ENCODE measurements at places on chromosomes 16 and 17.

GRCh38 chr17:13740686-13741085, 139.0 kb upstream of the HS3ST3A1 start:
- DNase-seq: no peak

- no peak for DNase-seq
These were observed 16.9 kb downstream of the GRIN2C start for GRCh38 chr17:74842599-74843351.

DNA sequence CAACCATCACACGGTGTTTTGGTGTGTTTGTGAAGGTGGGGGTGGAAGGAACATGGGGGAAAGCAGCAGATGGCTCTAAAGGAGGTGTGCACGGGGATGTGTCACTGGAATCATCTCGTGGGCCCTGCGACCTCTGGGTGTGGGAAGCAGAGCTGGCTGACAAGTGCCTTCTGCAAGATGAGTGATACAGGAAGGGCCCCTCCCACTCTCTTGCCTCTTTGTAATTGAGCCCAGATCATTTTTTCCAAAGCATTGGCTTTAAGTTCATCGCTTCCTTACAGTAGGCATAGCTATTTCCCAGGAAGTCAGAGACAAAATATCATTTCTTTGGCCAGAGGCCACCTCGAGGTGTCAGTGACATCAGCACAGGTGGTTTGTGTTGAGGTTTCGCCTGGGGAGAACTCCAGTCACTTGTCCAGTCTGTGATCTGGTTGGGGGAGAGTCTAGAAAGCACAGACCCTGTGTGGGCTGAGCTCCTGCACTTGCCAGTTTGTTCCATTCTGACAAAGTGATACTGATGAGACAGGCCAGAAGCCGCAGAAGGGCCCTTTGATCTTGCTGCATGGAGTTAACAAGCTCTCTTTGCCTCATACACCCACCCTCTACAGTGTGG, 20.6 kb upstream of the SNTB2 start:
- DNase-seq: peak; percentile 62

DNA sequence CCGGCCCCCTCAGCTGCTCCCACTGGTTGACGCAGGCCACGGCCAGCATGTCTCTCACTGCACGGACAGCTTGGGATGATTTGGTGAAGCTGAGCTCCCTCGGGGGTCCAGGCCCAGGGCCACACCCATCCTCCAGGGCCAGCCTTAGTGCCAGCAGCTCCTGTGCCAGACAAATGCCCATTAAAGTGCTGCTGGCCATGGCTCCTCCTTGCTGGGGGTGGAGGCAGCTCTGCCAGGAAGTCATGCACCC, 2.5 kb downstream of the TRIM47 start:
- no peak for DNase-seq

DNA sequence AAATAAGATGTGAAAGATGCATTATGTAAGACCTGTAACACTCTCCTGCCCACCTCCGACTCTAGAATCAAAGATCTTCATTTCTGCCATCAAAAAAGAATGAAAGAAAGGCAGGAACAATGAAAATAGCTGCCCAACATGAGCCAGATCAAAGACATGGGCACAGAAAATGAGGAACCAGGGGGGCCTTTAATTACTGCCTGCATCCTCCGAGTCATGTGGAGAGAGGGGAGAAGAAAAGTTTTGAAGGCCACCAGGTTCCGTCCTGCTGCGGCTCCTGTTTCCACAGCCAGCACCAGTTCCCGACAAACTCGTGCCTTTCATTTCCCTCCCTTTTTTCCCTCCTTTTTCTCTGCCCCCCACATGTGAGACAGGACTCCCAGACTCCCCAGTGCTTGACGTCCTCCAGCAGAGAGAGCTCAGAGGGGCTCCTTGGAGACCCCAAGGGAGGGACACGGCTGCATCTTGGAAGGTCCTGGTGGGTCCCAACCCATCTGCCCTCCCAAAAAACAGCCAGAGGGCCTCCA, 168.4 kb downstream of the ZNF423 start:
- no peak for DNase-seq

- peak; percentile 36 for DNase-seq
These were observed 21.1 kb downstream of the STH start for GRCh38 chr17:46020023-46020761.

DNA sequence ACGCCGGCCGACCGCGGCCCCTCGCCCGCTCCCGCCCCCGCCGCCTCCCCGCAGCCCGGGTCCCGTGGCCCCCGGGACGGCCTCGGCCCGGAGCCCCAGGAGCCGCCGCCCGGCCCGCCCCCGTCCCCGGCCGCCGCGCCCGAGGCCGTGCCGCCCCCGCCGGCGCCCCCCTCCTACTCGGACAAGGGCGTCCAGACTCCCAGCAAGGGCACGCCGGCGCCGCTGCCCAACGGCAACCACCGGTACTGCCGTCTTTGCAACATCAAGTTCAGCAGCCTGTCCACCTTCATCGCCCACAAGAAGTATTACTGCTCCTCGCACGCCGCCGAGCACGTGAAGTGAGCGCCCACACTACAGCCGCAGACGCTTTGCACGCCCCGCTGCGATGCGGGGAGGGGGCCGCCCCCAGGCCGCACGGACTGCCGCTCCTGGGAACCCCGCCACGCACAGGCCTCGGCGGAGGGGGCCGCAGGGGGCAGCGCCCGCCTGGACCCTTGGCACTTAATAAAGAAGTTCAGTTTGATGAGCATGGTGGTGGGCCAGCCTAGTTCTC, 35.5 kb upstream of the ZC3H18 start:
- peak; percentile 15 for DNase-seq

GRCh38 chr17:61284746-61285145, 114.9 kb upstream of the TBX2 start:
- DNase-seq: no peak

GRCh38 chr16:50644729-50645128, 36.4 kb downstream of the SNX20 start:
- peak; percentile 15 for DNase-seq

GRCh38 chr16:75567911-75568310, 1.7 kb downstream of the GABARAPL2 start:
- DNase-seq: no peak

DNA sequence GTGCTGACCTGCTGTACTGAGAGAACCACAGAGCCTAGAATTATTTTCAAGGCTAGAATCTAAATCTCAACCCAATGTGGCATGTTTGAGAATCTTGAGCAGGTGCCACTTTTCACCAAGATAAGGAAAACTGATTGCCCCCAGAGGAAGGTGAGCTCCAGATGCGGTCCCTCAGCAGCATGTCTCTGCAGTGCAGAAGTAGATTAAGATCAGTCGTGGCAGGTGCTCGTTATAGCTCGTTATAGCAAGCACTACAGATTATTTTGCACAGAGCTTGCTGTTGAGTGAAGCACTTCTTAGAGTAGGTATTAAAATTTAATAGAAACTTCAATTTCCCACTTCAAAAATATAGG, 176.0 kb downstream of the AATF start:
- DNase-seq: no peak

DNA sequence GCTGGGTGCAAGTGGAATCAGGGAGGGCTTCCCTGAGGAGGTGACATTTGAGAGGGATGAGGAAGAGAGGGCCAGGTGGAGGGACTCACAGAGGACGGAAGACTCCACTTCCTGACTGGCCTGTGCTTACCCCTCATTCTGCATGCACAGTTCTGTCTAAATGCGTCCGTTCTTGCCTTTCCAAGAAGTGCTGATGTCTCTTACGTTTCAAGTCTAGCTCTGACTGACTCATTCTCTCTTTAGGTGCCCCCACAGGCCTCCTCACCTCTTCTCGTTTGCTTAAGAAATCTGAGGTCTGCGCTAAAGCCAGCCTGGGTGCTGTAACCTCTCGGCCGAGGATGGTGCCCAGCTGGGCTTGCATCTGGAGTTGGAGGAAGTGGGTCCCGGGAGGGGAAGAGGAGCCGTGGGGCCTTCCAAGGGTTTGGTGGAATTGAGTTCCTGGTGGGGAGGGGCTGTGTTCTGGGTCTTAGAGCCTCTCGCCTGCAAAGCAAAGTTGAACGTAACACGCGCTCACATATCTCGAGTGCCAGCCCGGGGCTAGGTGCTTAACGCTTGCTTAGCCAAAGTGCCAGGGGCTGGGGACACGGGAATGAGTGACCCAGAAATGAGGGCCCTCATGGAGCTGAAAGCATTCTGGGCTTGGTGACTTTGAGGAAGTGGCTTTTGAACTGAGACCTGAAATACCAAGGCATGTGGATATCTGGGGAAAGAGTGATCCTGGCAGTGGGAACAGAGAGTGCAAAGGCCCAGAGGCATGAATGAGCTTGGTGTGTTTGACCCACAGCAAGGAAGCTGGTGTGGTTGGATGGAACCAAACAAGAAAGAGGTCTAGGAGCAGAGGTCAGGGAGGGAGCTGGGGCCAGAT, 4.8 kb downstream of the IL4R start:
- DNase-seq: peak; percentile 33

DNA sequence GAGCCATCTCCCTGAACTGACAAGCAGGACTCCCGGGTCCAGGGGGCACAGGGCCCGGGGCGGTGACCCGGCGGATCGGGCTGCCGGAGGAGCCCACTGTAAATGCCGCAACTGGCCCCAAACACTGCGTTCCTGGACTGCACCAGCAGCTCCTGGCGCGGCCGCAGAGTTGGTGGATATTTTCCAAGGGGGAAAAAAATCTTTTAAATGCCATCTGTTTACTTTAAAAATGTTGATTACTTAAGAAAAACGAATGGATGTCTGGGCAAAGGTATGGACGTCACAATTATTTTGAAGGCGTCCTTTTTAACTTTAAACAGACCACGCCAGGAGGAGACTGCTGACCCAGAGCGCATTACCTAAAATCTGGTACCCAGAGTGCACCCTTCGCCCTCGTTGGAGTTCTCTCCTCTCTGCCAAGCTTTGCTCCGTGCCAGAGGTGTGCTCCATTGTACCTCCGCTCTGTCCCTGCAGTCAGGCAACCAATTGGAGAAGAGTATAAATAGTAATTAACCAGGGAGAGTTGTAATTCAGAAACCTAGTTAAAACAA, 3.4 kb downstream of the HS3ST3B1 start:
- DNase-seq: no peak

DNA sequence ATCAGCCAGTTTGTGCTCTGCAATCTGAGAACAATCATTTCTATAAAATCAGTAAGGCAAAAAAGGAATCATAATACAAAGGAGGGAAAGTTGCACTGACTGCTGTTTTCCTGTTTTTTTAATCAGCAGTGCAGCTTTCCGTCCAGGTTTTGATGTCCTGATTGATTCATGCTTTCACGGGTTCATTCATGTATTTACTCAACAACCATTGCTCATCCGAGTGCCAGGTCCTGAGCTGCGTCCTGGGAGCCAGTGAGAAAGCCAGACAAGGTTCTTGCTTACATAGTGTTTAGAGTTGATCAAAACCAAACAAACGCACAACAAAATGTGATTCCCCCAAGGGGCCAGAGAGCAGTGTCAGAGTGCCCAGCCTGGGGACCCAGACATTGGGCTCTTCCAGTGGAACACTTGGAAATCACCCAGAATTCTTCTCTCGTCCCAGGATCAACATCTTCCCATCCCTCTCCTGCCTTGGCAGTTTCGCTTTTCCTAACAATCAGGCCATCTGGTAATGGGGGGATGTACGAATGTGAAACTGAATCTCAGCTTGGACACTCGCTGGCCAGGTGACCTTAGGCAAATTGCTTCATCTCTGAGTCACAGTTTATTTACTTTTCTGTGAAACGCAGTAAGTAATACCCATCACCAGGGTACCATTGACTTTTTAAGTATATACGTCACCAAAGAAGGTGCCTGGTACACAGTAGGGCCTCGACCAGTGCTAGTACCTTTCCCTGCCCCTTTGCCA, 13.3 kb upstream of the C1QL1 start:
- no peak for DNase-seq

DNA sequence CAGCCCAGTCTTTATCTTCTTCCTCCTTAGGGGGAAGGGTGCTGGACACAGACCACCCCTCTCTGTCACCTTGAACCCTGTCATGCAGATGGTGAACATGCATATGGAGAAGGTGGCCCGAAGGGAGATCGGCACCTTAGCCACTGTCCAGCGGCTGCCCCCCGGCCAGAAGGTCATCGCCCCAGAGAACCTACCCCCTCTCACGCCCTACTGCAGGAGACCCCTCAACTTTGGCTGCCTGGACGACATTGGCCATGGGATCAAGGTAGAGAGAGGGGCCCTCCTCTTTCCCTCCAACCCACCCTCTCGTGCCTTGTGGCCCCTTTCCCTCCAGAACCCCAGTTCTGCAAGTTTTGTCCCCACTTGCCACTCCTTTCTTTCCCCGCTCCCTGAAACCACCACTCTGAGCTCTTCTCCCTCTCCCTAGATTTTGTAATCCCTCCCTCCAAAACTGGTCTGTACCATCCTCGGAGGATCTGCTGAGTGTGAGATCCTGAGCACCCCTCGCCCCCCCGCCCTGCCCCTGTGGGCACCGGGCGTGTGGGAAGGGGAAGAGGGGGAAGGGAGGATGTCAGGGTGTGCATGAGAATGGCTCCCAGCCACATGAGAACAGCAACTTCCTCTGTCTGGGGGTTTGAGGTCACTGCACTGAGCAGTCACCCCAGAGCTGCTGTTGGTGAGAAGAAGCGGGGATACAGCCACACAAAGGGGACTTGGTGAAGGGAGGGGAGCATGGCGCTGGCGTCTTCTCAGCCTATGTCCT, 7.3 kb downstream of the ABI3 start:
- DNase-seq: peak; percentile 58
